Inflammatory macrophage treated with lipopolysaccharide for 1 hour (primary cell): ENCODE measurements at places on chromosomes 11 and 22.

DNA sequence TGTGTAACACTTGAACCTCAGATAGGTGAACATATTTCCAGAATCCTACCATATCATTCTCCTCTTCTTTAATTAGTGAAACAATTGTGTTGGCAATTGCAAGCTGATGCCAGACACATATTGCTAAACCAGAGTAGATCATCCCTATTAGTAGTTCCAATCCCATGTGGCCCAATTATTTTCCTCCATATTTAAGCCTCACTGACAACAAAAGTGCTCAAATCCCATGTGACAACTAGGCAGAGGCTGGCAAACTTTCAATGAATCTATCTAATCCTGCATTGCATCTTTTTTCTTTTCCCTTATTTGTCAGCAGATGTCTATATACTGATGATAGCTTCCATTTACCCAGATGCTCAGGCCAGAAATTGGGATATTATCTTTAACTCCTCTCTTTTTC lies 90.4 kb downstream of the GRIA4 start:
- DNase-seq, result no peak

- no peak for DNase-seq
Measured at GRCh38 chr22:23088199-23088604, 17.9 kb downstream of the GNAZ start.

DNA sequence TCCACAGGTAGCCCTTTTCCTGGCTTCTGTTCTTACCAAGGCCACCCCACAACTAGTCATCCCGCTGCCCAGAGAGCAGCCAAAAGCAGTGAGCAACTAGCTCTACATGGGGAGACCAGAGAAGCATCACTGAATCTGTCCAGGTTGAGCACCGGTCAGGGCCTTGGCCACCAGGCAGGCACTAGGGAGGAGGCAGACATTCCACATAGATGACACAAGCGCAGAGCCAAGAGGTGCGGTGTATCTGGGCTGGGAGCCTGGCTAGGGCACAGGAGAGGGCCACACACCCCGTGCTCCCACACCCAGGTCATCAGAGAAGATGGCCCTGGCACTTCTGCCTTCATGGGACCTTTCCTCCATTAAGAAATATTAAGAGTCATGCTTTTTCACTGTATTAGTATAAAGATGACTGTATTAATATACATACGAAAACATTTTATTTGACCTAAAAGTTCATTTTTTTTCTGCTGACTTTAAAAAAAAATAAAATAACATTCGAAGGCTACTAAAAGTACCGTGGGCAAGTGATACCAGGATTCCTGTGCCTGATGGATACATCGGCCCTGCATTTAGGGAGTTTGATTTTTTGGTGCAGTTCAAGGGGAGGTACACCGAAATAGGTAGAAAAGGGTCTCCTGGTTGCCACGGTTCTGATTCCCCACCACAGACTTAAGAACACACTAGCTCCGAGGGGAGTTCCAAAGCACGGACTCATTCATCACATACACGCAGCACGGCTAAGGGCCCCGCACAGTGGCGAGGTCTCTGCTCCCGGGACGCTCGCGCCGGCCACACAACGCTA lies 1.2 kb downstream of the DGCR2 start:
- DNase-seq, result no peak

DNA sequence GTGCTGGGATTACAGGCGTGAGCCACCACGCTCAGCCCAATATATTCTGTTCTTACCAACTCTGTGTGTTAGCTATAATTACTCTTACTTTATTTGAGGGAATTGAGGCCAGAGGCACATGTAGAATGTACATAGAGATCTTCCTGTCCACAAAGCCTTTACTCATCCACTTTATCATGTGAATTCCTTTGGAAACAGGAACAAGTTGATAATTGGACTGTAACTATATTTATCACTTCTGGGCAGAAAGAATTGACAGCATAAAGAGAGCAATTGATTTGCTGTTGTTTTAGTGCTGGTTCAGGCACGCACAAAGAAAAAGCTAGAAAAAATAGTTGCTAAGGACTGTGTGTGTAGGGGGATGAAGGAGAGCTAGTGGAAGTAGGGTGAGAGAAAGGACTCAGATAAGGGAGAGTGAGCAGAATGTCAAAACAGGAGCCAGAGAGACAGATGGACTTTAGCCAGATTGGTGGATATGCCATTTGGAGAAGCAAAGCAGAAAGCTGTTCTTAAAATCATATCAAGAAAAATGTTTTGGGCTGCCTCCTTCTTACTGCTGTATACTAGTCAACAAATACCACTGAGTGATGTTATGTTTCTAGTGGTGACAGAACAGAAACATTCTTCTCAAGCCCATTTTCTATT lies 929.8 kb upstream of the CNTN5 start:
- no peak for DNase-seq

DNA sequence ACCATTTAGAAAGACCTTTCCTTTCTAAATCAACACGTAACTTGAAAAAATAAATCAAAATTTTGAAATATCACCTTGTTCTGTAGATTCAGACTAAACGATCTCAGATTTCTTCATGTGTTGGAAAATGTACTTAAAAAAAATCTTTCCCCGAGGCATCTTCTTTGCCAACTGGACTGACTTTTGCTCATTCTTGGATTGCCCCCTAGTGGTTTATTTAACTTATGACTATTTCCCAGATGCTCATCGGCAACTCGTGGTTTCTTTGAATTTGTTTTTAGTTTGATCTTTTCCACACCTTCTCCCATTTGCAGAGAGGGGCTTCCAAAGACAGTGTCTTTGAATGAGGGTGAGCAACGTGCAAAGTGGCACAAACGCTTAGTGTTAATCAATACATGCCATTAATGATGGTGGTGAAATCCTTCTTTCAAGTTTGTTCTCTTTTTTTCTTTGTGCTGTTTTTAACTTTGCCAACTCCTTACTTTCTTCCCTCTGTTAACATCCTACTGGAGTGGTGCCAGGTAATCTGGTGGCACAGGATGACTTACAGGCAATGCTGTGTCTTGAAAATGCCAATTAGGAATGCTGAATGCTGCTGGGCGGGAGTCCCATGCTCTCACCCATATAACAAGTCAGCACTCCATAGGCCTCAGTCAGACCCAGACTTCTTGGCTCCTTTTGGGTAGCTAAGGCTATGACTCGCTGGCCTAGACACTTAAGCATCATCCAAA lies 18.3 kb downstream of the PRSS23 start:
- DNase-seq, result peak; percentile 49

GRCh38 chr11:64040684-64041322 lies 5.1 kb downstream of the FLRT1 start:
- DNase-seq, result no peak

- DNase-seq, result no peak
Measured at GRCh38 chr11:36373016-36374010, 77.2 kb downstream of the PRR5L start.

DNA sequence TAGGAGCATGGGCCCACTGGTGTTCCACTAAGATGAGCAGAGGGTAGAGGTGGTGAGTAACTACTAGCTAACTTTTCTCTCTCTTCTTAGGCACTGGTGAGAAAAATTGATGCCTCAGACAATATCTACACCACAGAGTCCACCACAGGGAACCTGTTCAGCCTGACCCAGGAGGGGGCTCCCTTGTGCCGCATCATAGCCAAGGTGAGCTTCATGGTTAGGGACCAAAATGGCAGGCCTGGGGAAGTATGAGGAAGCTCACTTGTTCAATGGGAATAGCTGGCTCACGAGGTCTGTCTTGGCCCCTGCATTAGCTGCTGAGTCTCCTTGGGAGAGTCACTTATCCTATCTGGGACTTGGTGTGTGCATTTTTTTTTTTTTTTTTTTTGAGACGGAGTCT lies 75.9 kb downstream of the INSC start:
- no peak for DNase-seq

- DNase-seq, result peak; percentile 3
Measured at GRCh38 chr11:77278595-77279506, 22.6 kb downstream of the GDPD4 start.

DNA sequence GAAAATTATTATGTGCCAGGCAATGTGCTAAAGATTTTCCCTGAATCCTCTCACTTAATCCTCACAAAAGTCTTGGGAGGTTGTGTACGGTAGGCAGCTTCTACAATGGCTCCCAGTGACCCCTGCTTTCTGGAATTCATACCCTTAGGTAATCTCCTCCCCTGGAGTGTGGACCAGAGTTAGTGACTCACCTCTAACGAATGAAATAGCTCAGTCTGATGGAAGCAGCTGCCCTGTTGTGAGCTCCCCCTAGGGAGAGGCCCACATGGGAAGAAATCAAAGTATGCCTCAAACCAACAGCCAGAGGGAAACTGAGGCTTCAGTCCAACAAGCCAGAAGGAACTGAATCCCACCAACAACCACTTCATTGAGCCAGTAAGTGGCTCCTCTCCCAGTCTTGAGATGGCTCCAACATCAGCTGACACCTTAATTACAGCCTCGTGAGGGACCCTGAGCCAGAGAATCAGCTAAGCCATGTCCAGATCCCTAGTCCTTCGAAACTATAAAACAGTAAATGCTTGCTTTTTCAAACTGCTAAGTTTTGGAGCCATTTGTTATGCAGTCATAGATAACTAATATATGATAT lies 98.9 kb upstream of the ISX start:
- DNase-seq, result no peak

DNA sequence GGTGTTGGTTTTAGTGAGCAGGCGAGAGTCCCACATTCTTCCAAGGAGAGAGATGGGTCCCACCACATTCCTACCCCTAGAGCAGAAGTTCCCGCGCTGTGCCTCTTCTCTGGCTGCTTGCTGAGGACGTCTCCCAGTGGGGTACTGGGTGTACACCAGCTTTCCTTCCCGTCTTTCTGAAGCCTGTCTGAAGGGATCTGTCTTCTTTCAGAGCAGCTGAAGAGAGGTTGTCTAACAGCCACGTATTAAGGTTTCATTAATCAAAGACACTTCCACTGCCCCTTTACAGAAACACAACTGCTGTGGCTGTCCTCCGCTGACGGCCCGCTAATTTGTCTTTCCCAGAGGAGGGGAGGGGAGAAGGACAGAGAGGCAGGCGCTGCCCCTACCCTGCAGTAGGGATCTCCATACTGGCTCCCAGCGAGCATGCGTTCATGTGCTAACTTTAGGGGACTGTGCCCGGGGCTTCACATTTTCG lies 56.0 kb downstream of the ZBTB16 start:
- no peak for DNase-seq

- no peak for DNase-seq
Measured at GRCh38 chr11:45314900-45315299, 28.8 kb upstream of the SYT13 start.

- DNase-seq, result no peak
Measured at GRCh38 chr11:117423046-117423575, 95.5 kb downstream of the CEP164 start.

DNA sequence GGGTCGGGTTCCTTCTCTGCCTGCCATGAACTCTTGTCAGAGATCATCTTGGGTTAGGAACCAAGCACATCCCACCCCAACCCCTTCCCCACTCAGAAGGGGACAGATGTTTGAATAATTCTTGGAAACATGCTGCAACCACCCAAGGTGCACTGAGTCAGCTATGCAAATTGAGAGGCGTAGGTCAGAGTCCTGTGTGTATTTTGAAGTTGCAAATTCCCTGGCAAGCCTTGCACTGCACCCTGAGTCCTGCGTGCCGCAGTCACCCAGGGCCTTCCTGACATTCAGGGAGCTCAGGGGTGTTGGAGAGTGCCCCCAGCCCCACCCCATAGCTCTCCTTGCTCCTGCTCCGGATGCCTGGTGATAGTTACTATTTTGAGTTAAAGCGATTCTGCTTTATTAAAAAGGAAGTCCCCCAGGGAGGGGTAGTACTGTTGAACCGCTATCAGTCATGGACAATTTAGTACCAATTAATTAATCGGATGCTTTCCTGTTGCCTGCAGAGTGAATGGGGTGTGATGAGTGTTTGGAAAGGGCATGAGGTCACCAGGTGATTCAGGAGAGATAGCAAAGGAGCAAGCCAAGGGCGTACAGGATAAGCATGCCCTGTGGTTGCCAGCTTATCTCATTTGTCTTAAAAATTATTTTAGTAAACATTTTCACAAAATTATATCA lies 123.7 kb downstream of the GRIK4 start:
- DNase-seq, result no peak

GRCh38 chr11:44880953-44881352 lies 69.7 kb downstream of the TP53I11 start:
- DNase-seq, result no peak

- DNase-seq, result no peak
Measured at GRCh38 chr22:17381192-17381913, 12.1 kb downstream of the CECR2 start.

- no peak for DNase-seq
Measured at GRCh38 chr11:92449780-92450179, 225.2 kb downstream of the FAT3 start.

GRCh38 chr11:94544646-94545263 lies 1.0 kb downstream of the FUT4 start:
- peak; percentile 25 for DNase-seq

GRCh38 chr11:45906965-45907611 lies at the start of gene FREY1:
TSS of gene FREY1 (minus strand) at chr11:45907271. CDS start at chr11:45907245, 26 bp downstream.
- DNase-seq, result no peak

DNA sequence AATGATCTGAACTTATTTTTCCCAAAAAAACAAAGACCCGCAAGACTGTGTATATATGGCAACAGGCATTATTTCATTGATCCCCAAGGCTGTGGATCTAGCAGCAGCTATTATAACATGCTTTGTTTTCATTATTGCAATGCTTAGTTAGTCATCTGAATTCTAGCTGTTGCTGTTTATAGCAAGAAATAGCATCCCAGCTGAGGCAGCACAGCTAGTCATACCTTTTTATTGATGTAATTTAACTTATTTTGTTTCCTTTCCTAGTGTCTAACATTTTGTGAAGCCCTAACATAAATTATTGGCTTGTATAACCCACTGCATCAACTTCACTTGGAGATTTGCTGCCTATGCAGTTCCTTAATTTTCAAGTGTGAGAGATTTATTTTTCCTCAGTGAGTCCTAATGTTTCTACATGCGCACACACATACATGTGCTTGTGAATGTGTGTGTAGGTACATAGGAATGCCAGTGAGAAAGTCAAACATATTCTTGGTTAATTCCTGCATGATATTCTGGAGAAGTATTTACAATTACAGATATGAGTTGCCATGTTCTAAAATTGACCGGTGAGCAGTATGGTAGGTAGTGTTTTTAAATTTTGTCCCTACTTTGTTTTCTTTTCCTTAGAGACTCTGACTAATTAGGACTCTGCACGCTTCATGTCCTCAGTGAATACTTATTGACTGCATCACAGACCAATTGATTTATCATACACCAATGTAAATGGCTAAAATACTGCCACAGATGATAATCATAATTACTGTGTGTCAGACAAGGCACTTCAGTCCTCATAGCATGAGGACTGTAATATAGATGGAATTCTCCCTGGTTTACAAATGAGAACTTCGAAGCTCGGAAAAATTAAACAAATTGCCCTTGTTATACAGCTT lies 119.3 kb downstream of the WNT11 start:
- no peak for DNase-seq

GRCh38 chr11:20178976-20179375 lies 18.7 kb upstream of the DBX1 start:
- DNase-seq, result no peak

DNA sequence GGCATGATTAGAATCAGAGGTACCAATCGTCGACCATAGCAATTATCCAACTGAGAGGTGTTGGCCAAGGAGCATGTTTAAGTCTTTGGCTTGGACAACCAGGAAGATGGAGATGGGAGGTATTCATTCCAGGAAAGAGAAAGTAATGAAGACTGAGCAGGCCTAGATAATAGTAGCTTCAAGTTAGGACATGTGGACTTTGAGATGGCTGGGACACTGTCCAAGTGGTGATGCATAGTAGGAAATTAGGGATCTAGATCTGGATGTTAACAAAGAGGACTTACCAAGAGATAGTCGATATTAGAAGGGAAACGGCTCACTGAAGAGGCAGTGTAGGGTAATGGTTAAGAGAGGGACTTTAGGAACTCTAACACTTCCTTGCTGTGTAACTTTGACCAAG lies 266.7 kb downstream of the FAM76B start:
- DNase-seq, result no peak

GRCh38 chr11:34637303-34637702 lies 16.4 kb downstream of the EHF start:
- no peak for DNase-seq
